Left cardiac atrium (tissue), 4 donors: ENCODE measurements at places on chromosomes 1 and 21. TPM values are rescaled to one million over a fixed set of nuclear protein-coding genes. Genes with fewer than 3 reads are reported as not detected.
A peak's percentile ranks its signal among the peaks of the same experiment; 100 is the strongest.

- DNase-seq, result no peak
Observed at GRCh38 chr1:180160357-180160756, 5.7 kb downstream of the QSOX1 start.

GRCh38 chr1:235702412-235702811 is 52.8 kb upstream of the GNG4 start:
- no peak for DNase-seq

DNA sequence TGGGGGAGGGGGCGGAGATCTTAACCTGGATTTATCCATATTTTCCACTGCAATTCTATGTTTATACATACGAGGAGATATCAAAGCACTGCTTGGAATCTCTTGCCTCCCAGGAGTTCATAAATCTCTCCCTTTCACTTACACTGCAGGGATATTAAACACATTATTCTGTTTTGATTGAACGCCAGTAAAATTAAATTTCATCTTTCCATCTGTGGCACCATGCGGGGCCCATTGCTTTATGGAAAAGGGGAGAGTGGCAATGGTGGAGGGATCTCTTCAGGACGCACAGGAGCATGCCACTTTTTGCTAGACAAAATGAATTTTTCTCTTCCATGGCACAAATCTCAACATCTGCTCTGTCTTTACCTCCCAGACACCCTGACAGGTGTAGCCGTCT is 648.0 kb upstream of the PLXNA2 start:
- DNase-seq, result no peak

GRCh38 chr1:200558866-200559459 is 61.6 kb downstream of the KIF14 start:
- DNase-seq, result no peak

GRCh38 chr1:241596633-241597032 is 43.5 kb downstream of the CHML start:
- no peak for DNase-seq

Gene SAMD11
- 5.1 TPM for total RNA-seq

GRCh38 chr1:28915031-28915895 is 894 bp downstream of the EPB41 start:
- DNase-seq, result no peak

DNA sequence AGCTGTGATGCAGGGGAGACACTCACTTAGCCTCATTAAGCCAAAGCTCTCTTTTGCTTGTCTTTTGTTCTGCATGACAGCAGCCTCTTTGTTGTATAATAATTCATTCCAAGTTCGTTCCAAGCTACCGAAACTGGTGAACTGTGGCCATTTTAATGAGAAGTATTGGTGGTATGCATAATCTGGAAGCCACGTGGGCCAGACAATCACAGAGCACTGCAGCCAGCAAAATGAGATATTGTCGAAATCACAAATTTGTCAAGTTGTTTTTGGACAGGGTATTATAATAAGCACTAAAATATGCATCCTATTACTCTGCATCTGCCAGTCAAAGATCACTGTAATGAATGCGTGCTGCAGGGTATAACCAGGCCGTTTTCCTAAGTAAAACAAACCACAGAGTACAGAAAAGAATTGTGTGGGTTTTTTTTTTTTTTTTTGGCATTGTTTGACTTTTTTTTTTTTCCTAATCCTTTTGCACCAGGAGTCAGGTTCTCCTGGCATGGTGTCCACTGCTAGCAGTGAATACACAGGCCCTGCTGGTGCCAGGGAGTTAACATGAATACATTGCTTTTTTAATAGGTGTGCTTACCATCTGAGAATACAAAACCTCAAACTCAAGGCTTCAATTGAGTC is 423.9 kb downstream of the PTBP2 start:
- DNase-seq, result no peak

Gene TNFRSF1B
- total RNA-seq, result 28.5 TPM

GRCh38 chr1:7478809-7479499 is 292.1 kb upstream of the VAMP3 start:
- peak; percentile 90 for DNase-seq

Gene MSH4
- total RNA-seq, result 0.44 TPM

DNA sequence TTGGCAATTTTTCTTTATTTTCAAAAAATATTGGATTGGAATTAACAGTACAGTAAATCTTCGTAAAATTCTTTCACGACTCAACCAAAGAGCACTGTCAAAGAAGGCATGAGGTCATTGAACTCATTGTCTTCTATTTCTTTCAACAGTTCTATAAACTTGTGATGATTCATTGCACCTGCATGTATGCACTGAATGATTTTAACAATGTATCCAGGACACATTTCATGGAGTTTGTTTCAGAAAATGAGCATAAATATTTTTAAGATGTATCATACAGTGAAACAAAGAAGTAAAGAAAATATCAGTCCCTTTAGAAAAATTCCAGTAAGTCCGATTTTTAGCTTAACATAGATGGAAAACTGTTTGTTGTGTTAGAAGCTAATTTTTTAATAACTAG is 33.6 kb upstream of the CD34 start:
- DNase-seq, result no peak

Gene DPM3
- 78.6 TPM for total RNA-seq

DNA sequence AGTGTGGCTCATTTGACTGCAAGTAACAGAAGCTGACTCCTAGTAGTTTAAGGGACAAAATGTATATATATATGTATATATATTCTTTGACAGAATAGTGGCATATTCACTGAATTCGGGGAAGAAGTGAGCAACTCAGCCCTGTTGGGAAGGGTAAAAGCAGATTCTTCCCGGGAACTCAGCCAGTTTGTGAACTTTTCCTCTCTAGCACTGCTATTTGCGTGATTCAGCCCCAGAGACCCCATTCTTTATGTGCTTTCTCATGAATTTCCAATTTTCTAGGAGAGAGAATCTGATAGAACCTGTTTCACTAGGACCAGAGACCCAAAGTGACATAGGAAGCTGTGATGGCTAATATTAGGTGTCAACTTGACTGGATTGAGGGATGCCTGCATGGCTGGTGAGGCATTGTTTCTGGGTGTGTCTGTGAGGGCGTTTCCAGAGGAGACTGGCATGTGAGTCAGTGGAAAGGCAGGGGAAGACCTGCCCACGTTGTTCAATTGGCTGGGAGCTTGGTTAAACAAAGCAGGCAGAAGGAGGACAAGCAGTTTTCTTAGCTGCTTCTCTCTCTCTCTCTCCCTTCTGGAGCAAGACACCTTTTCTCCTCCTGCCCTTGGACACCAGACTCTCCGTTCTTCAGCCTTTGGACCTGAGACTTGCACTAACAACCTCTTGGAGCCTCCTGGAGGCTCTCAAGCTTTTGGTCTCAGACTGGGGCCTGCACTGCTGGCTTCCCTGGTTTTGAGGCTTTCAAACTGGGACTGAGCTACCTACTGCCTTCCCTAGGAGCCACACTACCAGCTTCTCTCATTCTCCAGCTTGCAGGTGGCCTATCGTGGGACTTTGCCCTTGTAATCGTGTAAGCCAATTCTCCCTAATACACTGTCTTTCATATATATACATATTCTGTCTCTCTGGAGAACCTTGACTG is 93.4 kb upstream of the KCNK1 start:
- no peak for DNase-seq

Gene PLCH2
- 0.74 TPM for total RNA-seq

Gene LAPTM5
- total RNA-seq, result 68.1 TPM

- no peak for DNase-seq
Observed at GRCh38 chr1:22100168-22100567, 42.7 kb downstream of the WNT4 start.

DNA sequence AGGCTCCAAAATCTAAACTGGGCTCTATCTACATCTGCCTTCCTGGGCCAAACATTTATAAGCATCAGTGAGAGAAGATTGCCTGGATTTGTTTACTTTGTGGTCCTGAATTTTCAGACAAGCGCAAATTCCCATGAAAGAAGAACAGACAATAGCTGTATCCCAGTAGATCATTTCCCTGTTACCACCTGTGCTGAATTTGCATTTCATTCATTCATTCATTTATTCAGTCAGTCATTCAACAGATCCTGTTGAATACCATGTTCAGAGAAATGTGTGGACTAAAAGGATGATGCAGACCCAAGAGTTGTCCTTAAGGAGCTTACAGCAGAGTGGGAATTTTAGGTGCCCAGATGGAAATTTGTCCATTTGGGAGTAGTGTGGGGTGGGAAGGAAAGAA is 2.2 kb downstream of the PGM1 start:
- DNase-seq, result no peak

DNA sequence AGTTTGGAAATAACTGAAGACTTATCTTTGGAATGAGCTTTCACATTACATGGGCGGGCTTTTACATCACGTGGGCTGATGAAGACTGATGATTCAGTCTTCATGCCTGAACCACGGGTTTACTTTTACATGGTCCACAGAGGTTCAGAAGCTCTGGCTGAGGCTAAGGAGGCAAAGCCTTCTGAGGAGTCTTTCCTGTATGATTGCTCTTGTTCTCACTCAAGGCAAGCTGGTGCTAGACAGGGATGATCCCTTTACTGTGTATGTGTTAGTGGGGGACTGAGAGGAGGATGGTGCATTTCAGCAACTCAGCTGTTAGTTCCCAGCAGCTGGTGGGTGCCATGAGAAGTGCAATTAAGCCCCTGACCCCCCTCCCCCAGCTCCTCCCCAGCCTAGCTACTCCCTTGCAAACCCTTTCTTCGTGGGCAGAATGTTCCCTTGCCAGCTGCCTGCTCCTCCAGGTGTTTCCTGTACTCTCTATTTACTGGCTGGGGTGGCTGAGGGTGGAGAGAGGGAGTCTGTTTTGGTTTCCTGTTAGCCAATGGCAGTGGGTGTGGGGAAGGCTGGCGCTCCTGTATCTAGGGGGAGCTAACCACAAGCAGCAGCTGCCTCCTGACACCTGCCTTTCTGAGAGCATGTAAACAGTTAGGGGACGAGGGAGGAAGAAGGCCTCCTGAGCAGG is 15.4 kb downstream of the BTG2 start:
- no peak for DNase-seq

Gene ERICH3
- not detected for total RNA-seq

GRCh38 chr1:2875707-2876561 is 74.4 kb upstream of the TTC34 start:
- no peak for DNase-seq

GRCh38 chr1:229420765-229421164 is 13.1 kb downstream of the ACTA1 start:
- no peak for DNase-seq

DNA sequence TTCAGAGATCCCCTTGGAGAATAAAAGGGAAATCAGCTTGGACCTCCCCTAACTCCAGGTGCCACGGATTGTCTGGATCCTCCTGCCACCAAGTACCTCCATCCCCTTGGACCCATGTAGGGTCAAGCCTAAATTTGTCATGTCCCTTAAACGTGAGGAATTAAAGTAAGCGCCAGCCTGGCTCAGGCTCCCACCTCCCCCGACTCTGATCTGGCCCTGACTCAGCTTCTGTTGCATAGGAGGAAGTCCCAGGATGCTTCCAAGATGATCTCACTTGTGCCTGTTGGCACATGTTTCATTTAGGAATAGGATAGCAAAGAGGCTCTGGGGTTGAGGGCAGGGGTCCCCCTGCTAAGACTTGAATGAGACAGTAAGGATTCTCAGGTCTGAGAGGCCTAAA is 231.9 kb upstream of the JUN start:
- no peak for DNase-seq

Gene ACTL8
- total RNA-seq, result not detected

- DNase-seq, result no peak
Observed at GRCh38 chr1:9960706-9961562, 17.7 kb downstream of the NMNAT1 start.

Gene S100A7A
- not detected for total RNA-seq

DNA sequence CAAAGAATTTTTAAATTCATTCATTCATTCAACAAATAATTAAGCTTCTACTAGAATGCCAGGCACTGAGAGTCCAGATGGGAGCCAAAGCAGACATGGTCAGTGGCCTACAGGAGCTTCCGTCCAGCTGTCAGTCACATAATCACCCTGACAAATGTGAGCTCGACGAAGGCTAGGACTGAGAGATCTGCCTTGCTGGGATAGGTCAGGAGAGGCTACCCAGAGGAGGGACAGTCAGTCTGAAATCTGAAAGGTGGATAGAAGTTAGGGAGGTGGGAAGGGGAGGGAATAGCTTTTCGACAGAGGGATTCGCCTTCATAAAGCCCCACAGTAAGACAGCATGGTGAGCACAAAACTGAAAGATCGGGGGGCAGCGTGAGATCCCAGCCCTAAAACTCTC is 8.3 kb downstream of the EPHX1 start:
- DNase-seq, result no peak

Gene HCRTR1
- 0.42 TPM for total RNA-seq

Gene RNU1-1
- total RNA-seq, result 5,988 TPM

DNA sequence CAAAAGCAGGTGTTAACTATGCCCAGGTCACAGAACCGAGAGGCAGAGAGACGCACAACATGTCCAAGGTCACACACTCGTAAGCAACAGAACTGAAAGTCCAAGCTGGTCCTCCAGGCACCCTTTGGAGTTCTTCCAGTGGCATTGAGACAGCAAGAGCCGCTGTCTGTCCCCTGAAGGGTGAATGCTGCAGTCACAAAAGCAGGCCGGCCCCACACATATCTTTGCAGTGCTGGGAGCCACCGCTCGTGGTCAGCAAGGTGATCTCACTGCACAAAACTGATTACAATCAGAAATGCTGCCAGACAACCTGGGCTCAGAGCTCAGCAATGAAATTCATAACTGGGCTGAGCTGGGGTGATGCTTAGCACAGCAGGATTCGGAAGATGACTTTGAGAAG is 47.4 kb upstream of the RAB4A start:
- DNase-seq, result no peak

- no peak for DNase-seq
Observed at GRCh38 chr1:28470146-28470545, 35.7 kb upstream of the RCC1 start.

Gene TLCD4
- total RNA-seq, result 48.3 TPM

GRCh38 chr1:161185732-161186311 is 8.5 kb upstream of the B4GALT3 start:
- peak; percentile 20 for DNase-seq

Gene S100A12
- total RNA-seq, result 5.2 TPM

Gene ZBTB17
- total RNA-seq, result 22.4 TPM

Gene TGFB2
- total RNA-seq, result 4.0 TPM
